Liver (tissue), 10 donors: ENCODE measurements at places on chromosomes 7 and 10. TPM values are rescaled to one million over a fixed set of nuclear protein-coding genes. Genes with fewer than 3 reads are reported as not detected.
A peak's percentile ranks its signal among the peaks of the same experiment; 100 is the strongest.

GRCh38 chr7:85716353-85716752 lies 529.5 kb upstream of the SEMA3D start:
- DNase-seq, result no peak

DNA sequence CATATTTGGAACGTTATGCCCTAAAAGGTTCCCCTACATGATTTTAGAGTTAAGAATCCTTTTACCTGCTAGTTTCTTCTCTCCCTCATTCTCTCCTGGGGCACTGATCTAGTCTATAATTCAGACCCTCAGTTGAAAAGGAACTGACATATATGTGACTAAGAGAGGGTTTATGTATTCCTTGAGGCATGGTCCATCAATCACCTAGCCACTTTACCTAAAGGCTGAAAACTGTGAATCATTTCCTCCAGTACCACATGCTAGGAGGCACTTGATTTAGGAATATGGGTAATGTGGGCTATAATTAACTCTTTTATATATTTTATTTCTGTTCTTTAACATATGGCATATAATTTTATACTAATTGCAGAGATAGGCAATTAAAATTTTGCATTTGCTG lies 303.5 kb downstream of the BBS9 start:
- DNase-seq, result no peak

- DNase-seq, result no peak
Measured at GRCh38 chr7:40546616-40547501, 412.1 kb downstream of the SUGCT start.

DNA sequence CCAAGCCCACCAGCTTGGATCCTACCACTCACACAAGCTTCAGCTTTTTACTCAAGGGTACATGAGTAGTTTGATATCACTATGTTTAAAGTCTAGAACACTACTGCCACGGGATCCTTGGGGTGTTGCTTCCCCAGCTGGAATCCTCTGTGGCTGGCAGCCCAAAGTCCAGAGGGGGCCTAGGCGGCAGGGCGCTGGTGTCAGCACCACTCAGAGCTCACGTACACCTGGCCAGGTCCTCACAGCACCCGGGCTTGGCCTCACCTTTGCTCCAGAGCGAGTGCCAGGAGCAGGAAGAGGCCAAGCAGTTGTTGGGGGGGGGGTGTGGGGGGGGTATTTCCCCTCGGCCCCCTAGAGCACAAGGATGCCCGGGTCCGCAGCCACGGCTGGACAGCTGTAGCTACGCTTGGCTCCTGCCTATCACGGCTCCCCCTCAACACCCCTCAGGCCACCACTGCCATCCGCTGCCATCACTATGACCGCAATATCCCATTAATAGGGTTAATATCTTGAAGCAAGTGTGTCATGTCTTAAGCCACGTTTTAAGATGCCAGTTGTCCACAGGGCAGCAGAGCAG lies 17.0 kb downstream of the ZDHHC6 start:
- DNase-seq, result no peak

- DNase-seq, result no peak
Measured at GRCh38 chr10:8473205-8473604, 418.7 kb downstream of the GATA3 start.

DNA sequence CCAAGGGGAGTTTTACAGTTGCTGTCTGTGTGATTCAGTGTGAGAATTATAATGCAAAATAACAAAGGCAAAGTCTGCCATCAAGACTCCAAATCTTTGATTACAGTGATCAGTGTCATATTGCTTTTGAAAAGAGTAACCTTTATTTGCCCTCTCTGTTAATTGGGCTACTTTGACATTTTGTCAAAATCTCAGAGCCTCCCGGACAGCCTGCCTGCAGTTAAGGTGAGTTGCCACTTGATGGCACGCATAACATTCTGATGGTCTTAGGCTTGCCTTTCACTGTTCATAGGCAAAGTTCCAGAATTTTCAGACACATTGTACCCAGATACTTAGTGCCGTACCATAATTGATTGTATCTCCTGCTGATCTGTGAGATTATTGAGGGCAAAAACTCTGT lies 253.5 kb downstream of the ABCA13 start:
- no peak for DNase-seq

DNA sequence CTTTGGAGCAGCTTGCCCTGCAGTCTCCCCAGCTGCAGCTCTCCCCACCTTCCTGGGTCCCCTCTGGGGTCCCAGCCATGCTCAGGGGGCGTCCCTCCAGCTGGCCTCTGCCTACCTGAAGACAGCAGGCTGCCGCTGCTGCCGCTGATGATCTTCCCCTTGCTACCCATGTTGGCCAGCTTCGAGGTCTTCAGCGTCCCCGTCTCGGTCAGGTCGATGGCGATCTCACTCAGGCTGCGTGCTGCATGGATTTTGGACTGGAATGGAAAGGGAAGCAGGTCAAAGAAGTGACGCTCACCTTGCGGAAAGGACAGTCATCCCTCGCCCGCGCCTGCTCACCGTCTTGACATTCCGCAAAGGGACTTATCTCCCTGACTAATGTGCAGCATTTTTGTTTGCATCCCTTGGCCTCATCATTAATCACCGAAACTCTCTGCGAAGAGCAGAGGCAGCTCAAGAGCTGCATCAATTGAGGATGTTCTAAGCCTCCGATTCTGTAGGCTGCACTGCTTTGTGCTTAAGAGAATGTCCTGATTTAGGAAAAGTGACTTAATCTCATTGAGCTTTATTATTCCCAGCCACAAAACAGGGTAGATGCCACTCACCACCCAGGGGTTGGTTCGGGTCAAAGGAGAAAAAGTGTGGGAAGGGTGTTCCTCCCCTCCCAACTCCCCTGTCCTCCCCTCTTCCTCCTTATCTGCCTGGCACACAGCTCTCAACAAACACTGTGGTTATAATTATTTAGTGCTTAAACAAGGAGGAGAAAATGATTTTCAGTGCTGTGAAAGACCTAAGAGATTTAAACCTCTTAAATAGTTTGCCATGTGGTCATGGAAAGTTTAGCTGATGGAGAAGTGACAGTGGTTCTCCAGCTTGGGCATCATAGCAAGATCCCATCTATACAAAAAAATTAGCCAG lies 107.3 kb downstream of the PRPF18 start:
- no peak for DNase-seq

GRCh38 chr7:107180378-107180777 lies 11.6 kb downstream of the HBP1 start:
- no peak for DNase-seq

GRCh38 chr10:117677239-117677638 lies 134.7 kb downstream of the EMX2 start:
- DNase-seq, result no peak

DNA sequence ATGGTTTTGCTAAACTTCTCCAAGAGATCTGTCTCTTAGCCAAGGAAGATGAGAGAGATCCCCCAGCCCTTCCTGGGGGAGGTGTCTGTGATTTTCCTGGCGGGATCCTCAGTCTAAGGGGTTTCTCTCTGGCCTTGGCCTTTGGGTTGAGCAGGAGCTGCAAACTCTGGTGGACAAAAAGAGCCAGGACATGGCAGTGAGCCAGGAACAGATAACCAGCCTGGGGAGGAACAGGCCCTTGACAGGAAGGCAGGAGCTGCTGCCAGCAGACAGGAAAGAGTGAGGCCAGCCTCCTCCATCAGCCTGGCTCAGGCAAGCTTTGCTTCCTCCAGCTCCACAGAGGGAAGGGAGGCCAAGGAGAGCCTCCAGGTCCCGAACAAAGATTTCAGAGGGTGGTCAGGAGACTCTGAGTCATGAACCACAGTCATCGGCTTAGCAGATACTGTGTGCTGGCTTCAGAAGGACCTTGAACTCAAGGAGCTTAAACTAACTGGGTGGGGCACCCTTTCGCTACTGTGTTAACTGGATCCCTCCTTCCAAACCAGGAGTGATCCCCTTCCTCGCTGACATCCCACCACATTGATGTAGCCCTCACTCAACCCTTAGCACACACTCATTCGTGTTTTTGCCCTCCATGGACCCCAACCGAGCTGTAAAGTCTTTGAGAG lies 34.7 kb downstream of the DDIT4 start:
- DNase-seq, result peak; percentile 68

DNA sequence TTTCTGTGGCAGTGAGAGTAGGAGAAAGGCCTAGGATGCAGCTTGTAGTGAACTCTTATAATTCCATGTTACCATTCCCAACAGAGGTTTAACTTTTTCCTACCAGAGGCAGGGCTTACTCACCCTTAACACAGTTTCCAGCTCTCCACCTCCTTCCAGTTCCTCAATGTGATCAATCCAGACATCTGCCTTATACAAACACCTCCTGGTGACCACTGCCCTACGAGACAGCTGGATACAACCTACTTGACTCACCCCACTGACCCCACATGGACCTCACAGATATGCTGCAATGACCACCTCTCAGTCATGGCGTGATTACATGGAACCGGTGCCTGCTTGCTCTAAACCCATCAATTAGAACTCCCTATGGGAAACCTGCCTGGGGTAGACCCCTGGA lies 326.5 kb downstream of the TNS3 start:
- no peak for DNase-seq

DNA sequence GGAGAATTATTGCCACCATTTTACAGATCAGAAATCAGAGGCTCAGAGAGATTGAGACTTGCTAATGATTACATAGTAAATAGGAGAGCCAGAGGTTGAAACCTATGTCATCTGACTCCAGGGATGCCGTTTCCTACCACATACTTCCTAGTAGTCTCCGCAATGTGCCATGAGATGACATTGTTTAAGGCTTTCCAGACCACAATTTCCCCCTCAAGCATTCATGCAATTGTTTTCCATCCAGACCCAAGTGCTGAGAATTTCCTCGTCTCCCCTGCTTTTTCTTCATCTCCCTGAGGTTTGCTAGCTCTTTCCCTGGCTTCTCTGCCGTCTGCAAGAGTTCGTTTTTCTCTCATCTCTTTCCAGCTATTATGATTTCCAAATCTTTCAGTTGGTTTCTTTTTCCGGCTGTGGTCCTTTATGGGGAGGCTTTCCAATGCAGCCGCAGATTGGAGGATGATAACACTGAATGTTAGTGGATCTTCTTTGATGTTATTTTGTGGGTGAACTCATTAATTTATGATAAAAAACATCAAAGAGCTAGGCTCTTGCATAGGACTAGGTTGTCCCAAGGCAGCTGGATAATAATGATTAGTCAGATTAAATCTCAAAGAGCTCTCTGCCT lies 6.9 kb upstream of the GOLGA7B start:
- no peak for DNase-seq

GRCh38 chr7:137304624-137305235 lies 38.8 kb downstream of the PTN start:
- DNase-seq, result no peak

GRCh38 chr10:31773749-31774298 lies 154.8 kb downstream of the ARHGAP12 start:
- DNase-seq, result no peak

GRCh38 chr10:125083576-125083920 lies 76.8 kb downstream of the CTBP2 start:
- DNase-seq, result no peak

DNA sequence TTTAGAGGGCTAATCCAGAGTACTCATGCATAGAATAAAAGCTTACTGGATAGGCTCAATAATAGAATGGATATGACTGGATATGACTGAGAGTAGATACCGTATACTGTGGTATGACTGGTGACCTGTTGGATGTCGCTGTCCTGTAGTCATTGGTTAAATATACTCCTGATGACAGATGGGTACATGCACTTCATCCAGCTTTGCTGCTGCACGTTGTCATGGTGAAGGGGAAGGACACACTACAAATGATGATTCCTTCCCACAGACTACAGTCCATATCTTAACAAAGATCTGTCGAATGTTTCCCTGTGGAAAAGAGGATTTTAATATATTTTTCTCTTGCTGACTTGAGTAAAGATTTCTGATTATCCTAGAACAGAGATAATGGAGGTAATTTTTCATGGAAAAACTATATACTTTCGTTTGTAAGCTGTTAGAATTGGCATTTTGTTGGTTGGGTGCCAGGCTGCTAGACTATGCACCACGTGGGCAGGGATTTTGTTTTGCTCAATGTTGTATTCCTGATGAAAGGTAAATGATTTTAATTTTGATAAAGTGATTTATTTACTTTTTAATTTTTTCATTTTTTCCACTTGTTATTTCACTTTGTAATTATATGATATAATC lies 97.3 kb downstream of the PPP1R9A start:
- DNase-seq, result no peak

CREB5 gene
- 0.92 TPM for total RNA-seq

CALML3 gene
- not detected for total RNA-seq

KLLN gene
- 0.42 TPM for total RNA-seq

TUBB8 gene
- total RNA-seq, result not detected
